ENCODE measurements at places on chromosomes 7 and 10. TPM values are rescaled to one million over a fixed set of nuclear protein-coding genes. Genes with fewer than 3 reads are reported as not detected.
A peak's percentile ranks its signal among the peaks of the same experiment; 100 is the strongest.

DNA sequence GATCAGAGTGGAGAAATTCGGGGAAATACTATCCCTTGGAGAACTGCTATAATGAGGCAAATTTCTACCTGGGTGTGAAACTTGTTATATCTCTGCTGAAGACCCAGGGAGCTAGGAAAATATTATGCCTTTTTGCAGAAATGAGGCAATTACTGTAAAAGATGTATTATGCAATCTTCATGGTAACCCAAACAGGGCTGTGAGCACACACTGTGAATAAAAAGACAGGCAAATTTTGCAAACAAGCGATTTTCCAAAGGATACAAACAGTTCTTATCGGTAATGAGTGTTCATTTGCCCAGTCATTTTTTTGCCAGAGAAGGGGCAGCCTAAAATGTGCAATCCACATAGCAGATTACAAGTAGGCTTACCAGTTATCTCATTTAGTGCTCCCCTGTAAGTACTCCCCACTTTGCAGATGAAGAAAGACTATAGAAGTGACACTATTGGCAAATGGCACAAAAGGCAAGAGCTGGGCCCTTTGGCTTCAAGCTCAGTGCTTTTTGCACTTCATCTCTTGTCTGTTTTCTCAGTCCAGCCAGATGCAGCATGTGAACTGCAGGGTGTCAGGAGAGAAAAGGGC is 205.8 kb downstream of the HECW1 start:
- no peak for DNase-seq

DNA sequence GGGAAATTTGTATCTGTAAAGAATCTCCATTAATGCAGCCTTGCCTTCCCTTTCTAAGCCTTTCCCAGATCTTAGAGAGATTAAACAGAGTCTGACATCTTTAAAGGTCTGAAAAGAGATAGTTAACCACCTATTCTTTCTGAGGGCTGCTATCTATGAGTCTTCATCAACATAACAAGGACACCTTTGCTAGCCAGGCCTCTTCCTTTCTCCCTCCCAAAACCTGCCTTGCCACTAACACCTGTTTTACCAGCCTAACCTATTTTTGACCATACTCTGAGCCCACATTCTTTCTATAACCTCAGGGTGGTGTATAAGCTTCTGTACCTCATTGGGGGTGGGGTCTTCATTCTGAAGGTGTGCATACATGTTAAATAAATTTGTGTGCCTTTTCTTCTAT is 217.1 kb downstream of the IPMK start:
- DNase-seq, result no peak

DNA sequence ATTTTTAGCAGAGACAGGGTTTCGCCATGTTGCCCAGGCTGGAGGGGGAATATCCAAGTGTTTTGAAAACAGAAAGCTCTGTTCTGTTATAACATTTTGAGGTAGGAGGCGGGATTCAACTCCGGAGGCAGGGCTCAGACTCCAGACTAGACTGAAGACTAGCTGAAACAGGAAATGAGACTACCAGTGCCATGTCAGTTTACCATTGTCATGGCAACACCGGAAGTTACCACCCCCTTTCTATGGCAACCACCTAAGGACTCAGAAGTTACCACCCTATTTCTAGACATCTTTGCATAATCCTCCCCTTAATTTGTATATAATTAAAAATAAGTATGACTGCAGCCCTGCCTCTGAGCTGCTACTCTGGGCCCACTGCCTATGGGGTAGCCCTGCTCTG is 1069.1 kb upstream of the AUTS2 start:
- DNase-seq, result no peak

- DNase-seq, result no peak
These were observed 24.8 kb upstream of the SLIT1 start for GRCh38 chr10:97210543-97210960.

- no peak for DNase-seq
These were observed 152.4 kb upstream of the CELF2 start for GRCh38 chr10:10865303-10865702.

DNA sequence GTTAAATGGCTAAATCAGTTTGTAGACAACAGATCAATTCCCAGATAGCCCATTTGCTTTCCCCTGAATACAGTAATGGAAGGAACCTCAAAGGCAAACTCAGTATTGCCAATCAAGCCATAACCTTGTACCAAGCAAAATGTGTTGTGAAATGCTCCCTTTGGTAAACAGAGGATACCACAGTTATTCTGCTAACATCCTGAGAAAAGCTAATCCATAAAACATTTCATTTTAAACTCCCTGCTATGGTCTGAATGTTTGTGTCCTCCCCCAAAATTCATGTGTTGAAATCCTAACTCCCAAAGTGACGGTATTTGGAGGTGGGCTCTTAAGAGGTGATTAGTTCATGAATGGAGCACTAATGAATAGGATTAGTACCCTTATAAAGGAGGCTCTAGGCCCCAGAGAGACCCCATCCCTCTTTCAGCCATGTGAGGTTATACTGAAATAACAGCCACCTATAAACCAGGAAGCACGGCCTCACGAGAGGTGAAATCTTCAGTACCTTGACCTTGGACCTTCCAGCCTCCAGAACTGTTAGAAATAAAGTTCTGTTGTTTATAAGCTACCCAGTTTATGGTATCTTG is 89.3 kb upstream of the RNF148 start:
- DNase-seq, result no peak

GRCh38 chr7:17084166-17084475 is 202.3 kb upstream of the AGR3 start:
- no peak for DNase-seq

DNA sequence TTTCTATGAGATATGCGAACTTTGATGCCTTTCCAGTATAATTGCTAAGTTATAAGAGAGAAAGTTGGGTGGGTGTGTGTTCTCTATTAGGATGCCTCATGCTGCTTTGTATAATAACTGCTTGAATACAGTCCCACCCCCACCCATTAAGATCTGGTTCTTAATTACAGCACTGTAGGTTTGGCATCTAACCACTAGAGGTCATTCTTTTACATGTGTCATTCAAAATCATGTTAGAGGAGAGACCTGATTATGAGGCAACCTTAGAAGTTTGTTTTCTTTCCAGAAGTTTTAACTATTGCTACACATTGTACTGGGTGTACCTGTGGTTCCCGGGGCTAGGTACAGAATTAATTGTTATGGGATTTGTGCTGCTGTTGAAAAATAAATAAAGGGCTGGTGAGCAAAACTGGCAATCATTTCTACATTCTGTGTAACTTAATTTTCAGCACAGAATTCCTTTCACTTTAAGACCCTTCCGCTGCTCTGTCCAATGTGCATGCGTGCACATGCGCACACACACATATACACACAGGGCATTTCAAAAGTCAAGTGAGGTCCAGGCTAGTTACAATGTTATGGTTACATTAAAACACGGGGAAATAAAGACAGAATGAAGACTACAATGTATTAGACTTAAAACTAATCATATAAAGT is 1156.3 kb downstream of the SORCS3 start:
- peak; percentile 25 for DNase-seq

- no peak for DNase-seq
These were observed 14.6 kb downstream of the ITGB1 start for GRCh38 chr10:32943395-32943794.

DNA sequence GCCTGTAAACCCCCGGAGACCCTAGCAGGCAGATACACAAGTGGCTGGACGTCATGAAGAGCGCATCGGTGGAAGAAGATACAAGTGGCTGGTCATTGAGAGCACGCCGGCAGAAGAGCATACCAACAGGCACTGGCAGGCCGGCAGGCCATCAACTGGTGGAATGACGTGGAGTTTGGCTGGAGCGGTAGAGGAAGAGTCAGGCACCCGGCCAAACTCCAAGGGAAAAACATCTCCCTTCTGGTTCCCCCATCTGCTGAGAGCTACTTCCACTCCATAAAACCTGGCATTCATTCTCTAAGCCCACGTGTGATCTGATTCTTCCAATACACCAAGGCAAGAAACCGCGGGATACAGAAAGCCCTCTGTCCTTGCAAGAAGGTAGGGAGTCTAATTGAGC is 113.4 kb upstream of the NPSR1 start:
- no peak for DNase-seq

- DNase-seq, result no peak
These were observed 172.9 kb downstream of the SPAG6 start for GRCh38 chr10:22518167-22518724.

DNA sequence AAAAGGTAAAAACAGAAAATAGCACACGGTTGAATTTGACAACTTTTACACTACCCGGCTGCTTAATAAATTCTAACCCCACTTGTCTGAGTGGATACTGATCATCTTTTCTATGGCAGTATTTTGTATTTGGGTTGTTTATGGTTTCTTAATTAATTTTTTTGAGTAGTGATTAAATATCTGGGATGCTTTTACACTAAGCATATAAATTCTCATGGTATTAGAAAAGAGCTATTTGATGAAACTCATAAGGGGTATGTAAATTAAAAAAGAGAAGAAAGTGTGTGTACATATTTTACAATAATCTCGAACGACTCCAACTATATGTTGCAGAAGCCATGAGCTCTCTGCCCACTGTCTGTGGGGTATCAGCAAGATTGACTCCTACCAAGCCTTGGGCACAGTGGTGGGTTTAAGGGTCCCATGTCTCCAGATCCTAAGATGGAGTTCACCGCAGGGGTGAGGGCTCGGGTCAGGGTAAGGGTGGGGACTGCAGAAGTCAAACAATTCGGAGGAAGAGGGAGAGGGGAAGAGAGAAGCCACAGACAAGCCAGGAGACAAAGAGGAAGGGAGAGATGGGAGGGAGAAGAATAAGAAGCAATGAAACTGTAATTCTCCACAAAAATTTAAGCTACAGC is 7.6 kb upstream of the HOXA13 start:
- DNase-seq, result no peak

- no peak for DNase-seq
These were observed 113.3 kb downstream of the KCNMA1 start for GRCh38 chr10:77524281-77524711.

DNA sequence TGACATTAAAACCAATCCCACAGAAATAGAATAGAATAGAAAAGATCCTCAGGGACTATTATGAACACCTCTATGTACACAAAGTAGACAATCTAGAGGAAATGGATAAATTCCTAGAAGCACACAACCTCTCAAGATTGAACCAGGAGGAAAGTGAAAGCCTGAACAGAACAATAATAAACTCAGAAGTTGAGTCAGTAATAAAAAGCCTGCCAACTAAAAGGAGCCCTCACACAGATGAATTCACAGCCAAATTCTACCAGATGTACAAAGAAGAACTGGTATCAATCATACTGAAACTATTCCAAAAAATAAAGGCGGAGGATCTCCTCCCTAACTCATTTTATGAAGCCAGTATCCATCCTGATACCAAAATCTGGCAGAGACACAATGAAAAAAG is 220.3 kb upstream of the HPS1 start:
- no peak for DNase-seq

DNA sequence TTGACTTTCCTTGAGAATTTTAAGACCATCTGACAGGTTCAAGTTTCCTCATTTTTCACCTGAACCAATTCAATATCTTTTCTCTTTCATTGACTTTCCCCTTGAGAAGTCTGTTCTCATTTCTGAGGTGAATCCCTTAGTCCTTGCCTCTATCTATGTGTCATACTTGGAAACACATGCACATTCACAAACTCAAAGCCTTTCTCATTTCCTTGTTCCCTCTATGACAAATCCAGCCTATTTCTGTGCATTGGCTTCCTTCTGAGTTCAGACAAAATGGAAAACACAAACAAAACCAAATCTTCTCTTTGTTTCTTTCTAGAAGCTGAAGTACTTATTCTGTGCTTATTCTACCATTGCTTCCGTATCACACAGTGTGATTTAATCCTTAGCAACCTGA is 13.8 kb downstream of the PTTG1IP2 start:
- no peak for DNase-seq

CALML5 gene
- not detected for polyA plus RNA-seq

LLCFC1 gene
- polyA plus RNA-seq, result 0.24 TPM

HERC4 gene
- 65.5 TPM for polyA plus RNA-seq

BLOC1S2 gene
- polyA plus RNA-seq, result 41.5 TPM

GNGT1 gene
- 0.21 TPM for polyA plus RNA-seq

ZNF117 gene
- polyA plus RNA-seq, result 73.7 TPM

OPN1SW gene
- polyA plus RNA-seq, result 1.9 TPM

CTNNA3 gene
- 2.6 TPM for polyA plus RNA-seq

EPDR1 gene
- polyA plus RNA-seq, result 16.8 TPM

ZSCAN25 gene
- polyA plus RNA-seq, result 21.4 TPM
